ENCODE measurements at places on chromosomes 11 and 22.

DNA sequence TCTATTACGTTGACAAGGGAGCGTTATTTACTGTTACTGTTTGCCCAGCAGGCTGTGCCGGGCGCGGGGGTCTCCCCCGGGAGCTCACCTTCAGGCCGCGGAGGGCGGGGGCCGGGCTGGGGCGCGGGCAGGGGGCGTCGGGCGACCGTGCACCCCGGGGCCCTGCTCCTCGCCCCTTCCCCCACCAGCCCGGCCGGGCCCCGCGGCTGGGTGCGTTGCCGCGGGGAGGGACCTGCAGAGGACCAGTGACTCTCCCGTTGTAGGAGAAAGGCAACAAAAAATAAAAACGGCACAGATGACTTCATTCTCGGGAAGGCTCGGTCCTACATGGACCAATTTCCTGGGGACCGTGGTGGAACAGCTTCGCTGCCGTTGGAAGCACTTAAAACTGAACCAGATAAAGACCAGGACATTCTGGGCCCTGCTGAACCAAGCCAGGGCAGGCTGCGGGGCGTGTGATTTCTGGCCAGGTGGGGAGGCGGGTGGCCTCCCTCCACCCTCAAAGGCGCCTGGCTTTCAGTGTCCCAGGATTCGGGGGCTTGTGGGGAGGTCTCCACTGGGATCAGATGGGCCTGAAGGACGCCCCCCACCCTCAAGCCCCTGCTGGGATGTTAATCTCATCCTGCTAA lies 57.4 kb downstream of the IGLL1 start:
- DNase-seq = peak; percentile 42
- no peaks in the 10 kb centered on the region for H3K27me3 ChIP-seq
- no peak overlapping the region for H3K27ac ChIP-seq
- H3K36me3 ChIP-seq = no peaks in the 10 kb centered on the region

- no peaks in the 10 kb centered on the region for H3K36me3 ChIP-seq
- no peaks in the 10 kb centered on the region for H3K27me3 ChIP-seq
- H3K27ac ChIP-seq = no peak overlapping the region
- DNase-seq = peak; percentile 29
These were observed 53.0 kb upstream of the RDX start for GRCh38 chr11:110349138-110349996.

DNA sequence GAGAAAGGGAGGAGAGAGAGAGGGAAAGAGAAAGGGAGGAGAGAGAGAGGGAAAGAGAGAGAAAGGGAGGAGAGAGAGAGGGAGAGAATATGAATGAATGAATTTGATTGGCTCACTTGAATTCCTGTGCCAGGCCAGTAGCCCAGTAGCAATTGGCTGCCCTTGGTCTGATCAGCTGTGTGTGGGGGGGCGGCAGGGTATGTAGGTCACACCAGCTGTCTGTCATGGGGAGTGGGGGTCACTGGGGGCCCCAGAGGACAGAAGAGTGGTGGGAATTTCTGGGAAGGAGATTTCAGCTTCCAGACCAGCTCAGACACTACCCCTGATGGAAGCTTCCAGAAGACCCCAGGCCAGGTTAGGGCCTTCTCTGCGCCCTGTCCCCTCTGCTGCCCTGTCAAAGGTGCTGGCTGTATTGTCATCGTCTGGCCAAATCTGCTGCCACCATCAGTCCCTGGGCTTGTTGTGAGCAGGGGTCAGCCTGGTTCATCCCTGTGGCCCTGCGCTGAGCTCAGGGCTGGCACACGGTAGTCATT lies 21.1 kb downstream of the MPPED1 start:
- H3K4me3 ChIP-seq = no peak overlapping the region
- H3K36me3 ChIP-seq = no peaks in the 10 kb centered on the region
- DNase-seq = no peak
- peaks cover 12% of the 10 kb centered on the region for H3K27me3 ChIP-seq
- peaks cover 5% of the 10 kb centered on the region for H3K4me1 ChIP-seq
- H3K27ac ChIP-seq = no peak overlapping the region

GRCh38 chr11:57978686-57979531 lies 44.8 kb upstream of the OR9Q1 start:
- H3K4me3 ChIP-seq = no peak overlapping the region
- DNase-seq = no peak
- peaks cover 28% of the 10 kb centered on the region for H3K4me1 ChIP-seq
- H3K27me3 ChIP-seq = no peaks in the 10 kb centered on the region

DNA sequence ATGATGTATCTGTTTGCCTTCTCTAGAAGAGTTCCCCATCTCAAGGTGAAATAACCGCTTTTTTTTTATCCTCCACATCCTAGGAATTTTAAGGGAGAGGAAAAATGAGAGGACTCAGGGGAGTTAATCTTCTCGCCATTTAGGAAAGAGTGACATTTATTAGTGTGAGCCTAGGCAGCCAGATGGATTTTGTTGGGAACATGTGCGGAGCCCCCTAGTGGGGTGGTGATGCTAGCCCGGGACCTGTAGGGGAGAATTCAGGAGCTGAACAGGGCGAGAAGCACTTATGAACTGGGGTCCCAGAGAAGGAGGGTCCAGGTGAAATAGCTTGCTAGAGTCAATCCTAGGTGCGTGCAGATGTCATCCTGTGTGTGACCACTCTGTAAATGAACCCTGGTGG lies 10.7 kb downstream of the IL17RA start:
- no peak overlapping the region for H3K27ac ChIP-seq
- H3K36me3 ChIP-seq = no peaks in the 10 kb centered on the region
- no peaks in the 10 kb centered on the region for H3K27me3 ChIP-seq
- peak; percentile 45 for DNase-seq

- H3K4me1 ChIP-seq = peaks cover 11% of the 10 kb centered on the region
- H3K36me3 ChIP-seq = no peaks in the 10 kb centered on the region
- no peak overlapping the region for H3K27ac ChIP-seq
- no peak overlapping the region for H3K4me3 ChIP-seq
- DNase-seq = peak; percentile 55
These were observed 121.9 kb upstream of the MTMR2 start for GRCh38 chr11:96045622-96046456.

Data from neural progenitor cell (in vitro differentiated cells).